SHP77 (cell line): ENCODE measurements at places on chromosomes 3 and 15.

DNA sequence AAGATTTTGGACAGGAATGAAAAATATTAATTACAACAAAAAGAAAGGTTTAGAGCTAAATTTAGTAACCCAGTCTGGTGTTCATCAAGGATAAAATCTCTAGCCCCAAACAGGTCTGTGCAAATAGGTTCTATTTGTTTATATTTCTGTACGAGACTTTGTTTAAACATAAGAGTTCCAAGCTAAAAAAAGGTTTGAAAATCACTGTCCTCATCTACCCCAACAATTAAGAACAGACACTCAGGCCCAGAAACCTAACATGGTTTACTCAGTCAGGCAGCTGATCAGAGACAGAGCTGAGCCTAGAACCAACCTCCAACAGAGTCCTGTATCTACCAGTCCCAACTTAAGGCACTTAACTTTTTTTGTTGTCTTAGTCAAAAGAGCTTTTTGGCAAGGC, 49.3 kb downstream of the SNX4 start:
- no peak for DNase-seq

DNA sequence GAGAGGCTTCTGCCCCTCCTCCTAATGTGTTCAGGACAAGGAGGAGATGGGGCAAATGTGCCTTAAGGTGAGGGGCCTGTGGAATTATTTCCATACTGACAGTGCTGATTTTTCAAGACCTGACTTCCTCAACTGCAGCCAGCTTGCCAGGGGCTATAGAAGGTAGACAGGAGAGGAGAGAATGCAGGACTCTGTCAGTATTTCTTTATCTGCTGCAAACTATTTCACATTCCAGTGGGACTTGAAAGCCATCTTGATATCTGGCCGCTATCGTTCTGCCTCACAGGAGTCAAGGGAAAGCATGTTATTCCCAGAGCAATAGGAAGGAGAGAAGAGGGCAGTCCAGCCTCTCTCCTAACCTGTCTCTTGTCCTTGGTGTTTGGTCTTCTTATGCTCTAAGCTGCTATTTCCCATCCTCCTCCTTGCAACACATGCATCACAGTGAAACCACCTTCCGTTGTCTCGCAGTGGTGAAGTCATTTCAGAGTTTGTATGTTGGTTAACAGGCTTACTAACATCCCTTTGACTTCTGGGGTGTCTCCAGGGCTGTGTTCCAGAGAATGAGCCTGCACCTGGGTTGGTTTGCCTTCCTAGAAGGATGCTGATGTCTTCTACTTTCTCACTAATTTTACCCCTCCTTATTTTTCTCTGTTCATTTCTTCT, 95.1 kb upstream of the MRPS22 start:
- no peak for DNase-seq

GRCh38 chr3:108251265-108251664, 29.0 kb upstream of the IFT57 start:
- DNase-seq: no peak

GRCh38 chr3:125168711-125169393, 43.7 kb downstream of the SLC12A8 start:
- no peak for DNase-seq

DNA sequence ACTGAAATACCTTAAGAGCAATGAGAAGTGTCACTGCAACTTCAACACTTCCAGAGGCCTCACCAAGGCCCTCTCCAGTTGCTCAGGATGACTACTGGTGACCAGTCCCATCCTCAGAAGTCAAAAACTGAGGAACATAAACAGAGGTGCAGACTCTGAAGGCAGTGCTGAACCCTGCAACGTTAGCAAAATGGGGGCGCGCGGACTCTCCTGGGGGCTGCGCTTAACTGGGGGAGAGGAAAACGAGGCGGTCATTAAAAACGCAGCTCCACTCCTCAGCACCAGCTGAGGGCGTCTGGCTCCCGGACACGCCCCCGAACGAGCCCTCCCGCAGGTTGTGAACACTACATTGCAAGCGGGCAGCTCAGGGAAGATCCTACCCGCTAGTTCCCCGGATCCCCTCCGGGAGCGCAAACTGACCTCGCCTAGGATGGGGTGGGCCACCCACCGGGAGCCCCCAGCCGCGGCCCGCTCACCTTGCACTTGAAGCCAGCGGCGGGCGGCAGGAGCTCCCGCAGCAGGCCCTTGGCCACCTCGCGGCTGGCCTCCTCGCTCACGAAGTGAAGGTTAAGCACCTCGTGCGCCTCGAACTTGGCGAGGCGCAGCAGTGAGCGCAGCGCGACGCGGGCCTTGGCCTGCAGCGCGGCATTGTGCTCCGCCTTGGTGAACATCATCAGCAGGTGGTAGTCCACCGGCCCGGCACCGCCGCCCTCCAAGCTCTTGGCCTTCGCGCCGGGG, 711 bp downstream of the XXYLT1 start:
- DNase-seq: no peak

DNA sequence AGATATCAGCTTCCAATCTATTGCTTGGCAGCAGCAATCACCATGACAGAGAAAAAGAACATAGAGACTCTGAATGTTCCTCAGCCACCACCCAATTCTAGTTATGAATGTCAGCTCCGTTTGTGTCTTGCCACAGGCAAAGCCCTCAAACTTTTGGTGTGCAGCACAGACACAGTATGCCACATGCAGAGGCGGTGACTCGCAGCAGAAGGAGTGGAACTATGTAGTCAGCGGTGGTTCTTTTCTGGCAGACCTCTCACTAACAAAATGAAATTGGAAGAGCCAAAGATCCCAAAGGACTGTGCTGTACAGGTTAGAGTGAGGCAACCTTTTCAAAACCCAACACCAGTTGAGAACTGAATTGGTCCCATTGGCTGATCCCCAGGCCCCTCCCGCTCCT, 220.9 kb downstream of the SLC9A9 start:
- DNase-seq: no peak

DNA sequence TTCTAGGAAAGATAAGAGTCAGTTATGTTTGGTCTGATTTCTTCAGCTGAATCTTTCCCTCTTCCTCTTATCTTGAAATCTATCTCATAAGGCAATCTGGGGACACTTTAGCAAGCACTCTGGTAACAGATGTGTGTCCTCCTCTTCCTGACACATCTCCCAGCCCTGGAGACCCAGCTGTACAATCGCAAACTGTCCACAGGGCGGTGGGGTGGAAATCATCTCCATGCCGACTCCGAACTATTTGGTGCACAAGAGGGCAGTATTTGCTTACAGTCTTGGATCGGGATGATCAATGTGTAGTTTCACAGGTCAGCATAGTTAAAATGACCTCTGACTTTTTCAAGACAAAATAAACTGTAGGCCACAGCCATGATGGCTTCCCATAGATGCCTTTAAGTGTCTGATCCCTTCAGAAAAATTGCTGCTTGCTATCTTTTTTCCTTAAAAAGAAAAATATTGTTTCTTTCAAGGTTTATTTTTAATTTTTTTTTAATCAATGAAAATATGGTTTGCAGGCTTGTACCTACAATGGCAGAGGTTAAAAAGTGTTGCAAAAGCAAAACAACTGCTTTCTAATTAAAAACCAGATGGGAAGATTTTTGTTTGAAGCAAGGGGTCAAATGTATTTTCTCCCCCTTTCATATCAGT, 17.7 kb downstream of the EEFSEC start:
- DNase-seq: peak; percentile 58

DNA sequence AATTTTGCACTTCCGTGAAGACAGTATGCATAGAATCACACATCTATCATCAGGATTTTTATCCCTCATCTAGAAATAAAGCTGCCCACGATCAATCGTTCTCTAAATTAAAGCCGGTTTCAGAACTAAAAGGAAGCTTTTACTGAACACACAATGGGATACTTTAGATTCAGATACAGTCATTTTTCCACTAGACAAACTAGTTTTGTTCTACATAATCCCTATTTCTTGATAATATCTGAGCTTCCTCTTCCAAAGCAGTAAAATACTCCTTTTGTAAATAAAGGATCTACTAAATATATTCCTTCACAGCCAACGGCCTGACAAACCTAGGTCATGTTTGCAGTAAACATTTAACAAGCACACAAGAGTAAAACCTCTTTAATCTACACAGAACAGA, 2.0 kb upstream of the GANC start:
- DNase-seq: no peak

DNA sequence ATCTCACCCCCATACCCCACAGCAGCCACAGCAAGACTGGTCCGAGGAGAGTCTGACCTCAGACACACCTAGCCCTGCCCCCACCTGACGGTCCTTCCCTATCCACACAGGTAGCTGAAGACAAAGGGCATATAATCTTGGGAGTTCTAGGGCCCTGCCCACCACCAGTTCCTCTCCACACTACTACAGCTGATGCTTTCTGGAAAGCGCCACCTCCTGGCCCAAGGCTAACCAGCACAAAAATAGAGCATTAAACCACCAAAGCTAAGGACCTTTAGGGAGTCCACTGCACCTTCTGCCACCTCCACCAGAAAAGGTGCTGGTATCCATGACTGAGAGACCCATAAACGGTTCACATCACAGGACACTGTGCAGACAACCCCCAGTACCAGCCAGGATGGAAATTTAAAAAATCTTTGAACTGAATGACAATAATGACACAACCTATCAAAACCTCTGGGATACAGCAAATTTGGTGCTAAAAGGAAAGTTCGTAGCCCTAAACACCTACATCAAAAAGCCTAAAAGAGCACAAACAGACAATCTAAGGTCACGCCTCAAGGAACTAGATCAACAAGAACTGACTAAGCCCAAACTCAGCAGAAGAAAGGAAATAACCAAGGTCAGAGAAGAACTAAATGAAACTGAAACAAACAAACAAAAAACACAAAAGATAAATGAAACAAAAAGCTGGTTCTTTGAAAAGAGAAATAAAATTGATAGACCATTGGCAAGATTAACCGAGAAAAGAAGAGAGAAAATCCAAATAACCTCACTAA, 122.1 kb upstream of the TPRG1 start:
- no peak for DNase-seq

DNA sequence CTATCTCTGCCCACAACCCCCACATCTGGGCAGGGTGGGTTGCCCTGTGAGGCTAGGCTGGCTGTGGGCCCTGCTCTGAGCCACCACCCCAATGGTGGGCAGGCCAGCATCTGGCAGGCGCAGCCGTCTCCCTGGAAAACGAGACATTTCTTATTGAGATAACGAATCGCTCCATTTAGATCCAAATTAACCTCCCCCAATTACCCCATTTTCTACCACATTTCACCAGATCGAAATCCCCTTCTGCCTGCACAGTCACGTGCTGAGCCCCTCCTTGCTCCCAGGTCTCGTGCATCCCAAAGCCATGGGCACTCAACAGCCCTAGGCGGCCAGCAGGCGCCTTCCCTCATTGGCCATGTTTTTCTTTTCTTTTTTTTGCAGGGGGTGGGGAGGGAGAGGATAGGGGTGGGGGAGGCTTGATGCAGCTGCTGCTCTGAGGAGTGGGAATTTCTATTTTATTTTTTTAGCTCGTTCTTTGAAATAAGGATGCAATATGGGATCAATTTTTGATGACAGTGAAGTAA, 53.0 kb upstream of the TMEM115 start:
- DNase-seq: no peak

DNA sequence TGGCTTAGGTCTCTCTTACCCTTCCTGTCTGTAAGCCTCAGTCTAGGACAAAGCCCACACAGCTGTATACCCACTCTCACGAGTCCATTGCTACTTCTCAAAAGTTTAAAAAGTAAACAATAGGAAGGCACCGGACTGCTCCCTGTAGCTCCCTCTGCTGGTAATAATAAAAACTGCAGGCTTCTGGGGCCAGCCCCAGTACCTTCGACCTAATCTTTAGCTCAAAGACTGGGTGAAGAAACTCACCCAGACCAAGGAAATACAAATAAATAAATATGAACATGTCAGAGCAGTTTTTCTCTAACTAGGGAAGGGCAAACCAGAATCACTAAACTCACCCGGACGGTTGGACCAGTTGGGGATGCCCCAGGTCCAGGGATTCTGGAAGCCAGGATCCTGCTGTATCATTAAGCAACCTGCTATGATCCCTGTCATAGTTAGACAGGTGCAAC, 5.0 kb downstream of the FAM219B start:
- peak; percentile 12 for DNase-seq

DNA sequence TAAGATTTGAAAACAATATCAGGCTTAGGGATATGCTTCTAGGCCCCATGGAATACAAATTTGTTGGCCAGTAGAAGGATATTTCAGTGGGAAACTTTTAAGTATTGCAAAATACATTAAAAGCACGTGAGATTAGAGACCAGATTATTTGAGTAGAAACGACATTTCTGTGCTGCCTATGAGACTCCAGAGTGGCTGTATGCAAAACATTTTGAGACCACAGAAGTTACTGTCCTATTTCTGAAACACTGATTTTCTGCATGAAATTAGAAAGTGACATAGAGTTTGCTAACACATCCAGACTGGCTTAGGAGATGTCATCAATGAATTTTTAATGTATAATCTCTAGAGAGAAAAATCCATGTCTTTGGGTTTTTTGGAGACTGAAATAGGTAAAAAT, 99.8 kb downstream of the KCNH8 start:
- no peak for DNase-seq

DNA sequence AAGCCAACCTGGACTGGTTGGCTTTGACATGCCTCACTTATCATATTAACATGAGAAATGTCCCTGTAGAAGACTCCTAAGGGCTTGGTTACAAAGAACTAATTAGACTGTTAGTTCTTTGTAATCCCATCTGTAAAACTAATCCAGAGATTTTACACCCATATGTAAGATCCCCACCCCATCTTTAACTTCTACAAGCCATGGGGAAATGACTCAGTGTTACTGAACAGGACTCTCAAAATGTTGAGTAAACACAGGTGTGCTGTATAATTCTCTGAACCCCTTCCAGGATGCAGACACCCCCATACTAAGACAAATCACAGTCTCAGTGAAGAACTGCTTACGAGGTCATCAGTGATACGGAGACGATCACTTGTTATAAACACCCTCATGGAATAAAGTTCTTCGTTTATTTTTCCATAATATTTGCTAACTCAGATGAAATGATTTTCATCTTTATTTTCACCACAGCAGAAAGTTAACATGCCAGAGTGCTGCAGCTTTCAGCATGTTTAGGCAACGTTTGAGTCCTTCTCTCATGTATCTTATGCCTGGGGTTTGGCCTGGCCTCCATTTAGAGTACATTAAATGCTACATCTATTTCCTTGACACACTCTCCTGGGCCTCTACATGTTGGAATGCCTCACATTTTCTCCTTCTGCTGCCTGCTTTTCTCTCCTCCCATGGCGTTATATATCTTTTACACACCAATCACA, 55.3 kb upstream of the LEKR1 start:
- no peak for DNase-seq

GRCh38 chr3:2262204-2262603, 163.5 kb downstream of the CNTN4 start:
- no peak for DNase-seq

DNA sequence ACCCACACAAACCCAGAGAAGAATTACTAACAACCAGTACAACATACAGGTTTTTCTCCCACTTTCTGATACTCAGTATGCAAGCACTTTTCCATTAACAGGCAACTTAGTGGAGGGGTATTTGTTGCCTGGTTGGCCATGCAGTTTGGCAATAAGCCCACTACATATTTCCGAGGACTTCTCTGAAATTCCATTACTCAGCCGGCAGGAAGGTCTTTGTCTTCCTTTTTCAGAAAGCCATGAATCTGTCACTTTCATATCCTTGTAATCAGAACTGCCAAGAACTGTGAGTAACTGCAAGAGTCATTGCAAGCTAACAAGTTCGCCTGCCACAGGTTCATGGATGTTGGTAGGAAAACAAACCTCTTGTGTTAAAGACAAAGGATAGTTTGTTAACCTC, 422.3 kb upstream of the ROBO1 start:
- DNase-seq: no peak
